Spinal cord (tissue), 10 donors: ENCODE measurements at places on chromosomes 7 and 10.

GRCh38 chr7:17444673-17445072 is 146.2 kb downstream of the AHR start:
- no peak for DNase-seq

DNA sequence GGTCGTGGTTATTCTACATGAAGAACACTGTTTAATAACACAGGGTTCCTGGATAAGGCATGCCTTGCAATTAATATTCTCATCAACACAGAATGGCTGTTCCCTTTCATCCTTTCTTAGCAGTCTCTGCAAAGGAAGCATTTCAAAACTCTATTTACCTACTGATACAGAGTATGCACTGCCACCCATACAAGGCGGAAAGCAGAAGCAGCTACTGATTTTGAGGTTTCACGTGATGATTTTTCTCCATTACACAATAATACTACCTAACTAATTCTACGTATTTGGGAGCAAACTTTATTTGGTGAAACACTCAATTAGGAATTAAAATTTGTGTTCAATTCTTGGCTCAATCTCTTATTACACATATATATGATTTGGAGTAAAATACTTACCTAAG is 43.0 kb upstream of the COL1A2 start:
- no peak for DNase-seq

GRCh38 chr7:14389181-14389591 is 399.7 kb upstream of the ETV1 start:
- DNase-seq, result peak; percentile 22

GRCh38 chr7:11760372-11760771 is 71.6 kb downstream of the THSD7A start:
- DNase-seq, result peak; percentile 33

GRCh38 chr7:30721211-30721610 is 30.7 kb upstream of the INMT start:
- DNase-seq, result no peak

GRCh38 chr10:119253433-119254174 is 46.2 kb downstream of the GRK5 start:
- DNase-seq, result no peak

- DNase-seq, result no peak
Observed at GRCh38 chr10:102648269-102648888, 4.1 kb downstream of the TRIM8 start.
